ENCODE measurements at places on chromosomes 2 and 18.

- no peak for DNase-seq
Observed at GRCh38 chr2:65429786-65430602, 2.4 kb downstream of the SPRED2 start.

GRCh38 chr18:35376393-35376741 is 770 bp downstream of the ZNF396 start:
- no peak for DNase-seq

DNA sequence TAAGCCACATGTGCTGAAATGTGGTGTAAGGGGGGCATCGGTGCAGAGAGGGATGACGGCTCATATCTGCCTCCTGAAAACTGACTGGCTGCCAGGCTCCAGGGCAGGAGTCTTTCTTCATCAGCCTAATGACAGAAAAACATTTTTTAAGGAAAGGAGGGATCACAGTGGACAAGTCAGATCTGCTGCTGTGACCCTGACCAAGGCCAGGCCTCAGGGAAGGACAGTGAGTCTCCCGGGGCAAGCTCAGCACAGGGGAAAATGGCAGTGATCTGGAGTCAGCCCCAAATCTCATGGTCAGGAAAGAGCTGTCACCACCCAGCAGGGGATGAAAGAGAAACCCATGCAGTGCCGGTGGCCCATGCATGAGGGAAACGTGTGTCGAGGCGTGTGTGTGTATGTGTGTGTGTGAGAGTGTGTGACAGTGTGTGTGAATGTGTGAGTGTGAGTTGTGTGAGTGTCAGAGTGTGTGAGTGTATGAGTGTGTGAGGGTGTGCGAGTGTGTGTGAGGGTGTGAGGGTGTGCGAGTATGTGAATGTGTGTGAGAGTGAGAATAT is 134.5 kb downstream of the INHBB start:
- no peak for DNase-seq

GRCh38 chr2:85405201-85406059 is 4.7 kb downstream of the CAPG start:
- peak; percentile 72 for DNase-seq

GRCh38 chr2:201448701-201449100 is 2.6 kb downstream of the TRAK2 start:
- no peak for DNase-seq

GRCh38 chr2:98172951-98173350 is 86.0 kb downstream of the VWA3B start:
- DNase-seq = no peak

- no peak for DNase-seq
Observed at GRCh38 chr2:102033750-102034682, 42.3 kb downstream of the IL1R2 start.

DNA sequence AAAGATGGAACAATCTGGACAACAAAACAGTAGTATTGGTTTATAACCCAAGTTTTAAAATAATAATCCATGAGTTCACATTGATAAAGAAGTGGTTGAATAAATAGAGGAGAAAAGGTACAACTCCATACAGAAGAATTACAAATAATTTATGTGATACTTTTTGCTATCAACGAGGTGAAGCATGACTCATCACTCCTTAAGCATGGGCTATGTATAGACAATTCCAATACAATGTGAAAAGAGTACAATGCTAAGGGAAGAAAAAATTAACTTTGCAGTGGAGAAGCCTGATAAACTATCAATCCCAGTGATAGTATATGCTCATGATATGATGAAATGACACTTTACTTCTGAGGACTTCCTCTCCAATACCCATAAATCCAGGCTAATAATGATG is 312.9 kb downstream of the GULP1 start:
- DNase-seq = no peak

DNA sequence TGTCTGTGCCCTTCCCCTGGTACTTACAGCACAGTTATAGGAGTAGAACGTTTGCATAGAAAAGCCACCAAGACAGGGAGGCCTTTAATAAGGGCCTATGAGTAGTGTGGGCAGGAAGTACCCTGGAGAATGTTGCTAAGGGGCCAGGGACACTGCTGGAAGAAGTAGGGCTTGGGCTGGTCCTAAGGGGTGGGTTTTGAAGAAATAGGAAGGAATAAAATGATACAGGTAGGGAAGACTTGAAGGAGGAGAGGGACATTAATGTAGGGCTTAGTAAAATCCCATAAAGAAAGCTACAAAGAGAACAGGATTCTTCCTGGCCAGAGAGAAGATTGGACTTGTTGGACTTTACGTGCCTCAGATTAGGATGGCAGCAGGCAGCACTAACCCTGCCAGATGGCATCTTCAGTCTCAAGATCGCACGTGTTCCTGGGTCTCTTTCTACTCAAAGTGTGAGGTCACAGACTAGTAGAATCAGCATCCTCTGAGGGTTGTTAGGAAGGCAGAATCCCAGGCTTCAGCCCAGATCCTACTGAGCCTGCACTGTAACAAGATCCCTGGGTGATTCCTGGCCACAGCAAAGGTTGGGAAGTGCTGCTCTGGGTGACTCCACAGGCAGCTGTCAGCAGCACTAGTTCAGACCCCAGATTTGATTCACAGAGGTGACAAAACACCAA is 39.2 kb downstream of the EPAS1 start:
- DNase-seq = peak; percentile 54

- no peak for DNase-seq
Observed at GRCh38 chr2:129912871-129913694, 66.4 kb upstream of the RAB6C start.
